ENCODE measurements at places on chromosomes 3 and 15. TPM values are rescaled to one million over a fixed set of nuclear protein-coding genes. Genes with fewer than 3 reads are reported as not detected.

The GCNT3 gene
- not detected for total RNA-seq

The HYAL3 gene
- total RNA-seq, result 7.0 TPM

The HGD gene
- 1.7 TPM for total RNA-seq

The ABHD6 gene
- total RNA-seq, result 4.4 TPM

The ATP13A5 gene
- total RNA-seq, result not detected

The TICRR gene
- total RNA-seq, result 18.6 TPM

The CHRNA7 gene
- total RNA-seq, result 0.43 TPM

The SYNM gene
- 4.5 TPM for total RNA-seq

The OXSR1 gene
- 54.0 TPM for total RNA-seq
